ENCODE measurements at places on chromosomes 1 and 21.

GRCh38 chr1:55867304-55867843, 652.2 kb upstream of the USP24 start:
- no peak for DNase-seq

DNA sequence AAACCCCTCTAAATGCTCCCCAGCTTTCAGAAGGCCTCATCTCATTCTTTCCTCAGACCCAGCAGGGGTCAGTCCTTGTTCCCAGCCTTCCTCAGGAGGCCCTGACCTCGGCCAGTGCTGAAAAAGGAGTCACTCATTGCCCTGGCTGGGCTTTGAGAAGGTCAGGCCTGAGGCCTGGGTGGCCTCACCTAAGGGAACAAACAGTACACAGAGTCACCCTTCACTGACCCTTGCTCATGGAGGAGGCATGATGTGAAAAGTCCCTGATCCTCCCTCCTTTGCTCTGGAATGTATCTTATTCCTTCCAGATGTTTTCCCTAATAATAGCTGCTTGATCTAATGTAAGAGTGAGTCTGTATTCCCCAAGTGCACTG, 117.7 kb upstream of the SLC44A3 start:
- no peak for DNase-seq

DNA sequence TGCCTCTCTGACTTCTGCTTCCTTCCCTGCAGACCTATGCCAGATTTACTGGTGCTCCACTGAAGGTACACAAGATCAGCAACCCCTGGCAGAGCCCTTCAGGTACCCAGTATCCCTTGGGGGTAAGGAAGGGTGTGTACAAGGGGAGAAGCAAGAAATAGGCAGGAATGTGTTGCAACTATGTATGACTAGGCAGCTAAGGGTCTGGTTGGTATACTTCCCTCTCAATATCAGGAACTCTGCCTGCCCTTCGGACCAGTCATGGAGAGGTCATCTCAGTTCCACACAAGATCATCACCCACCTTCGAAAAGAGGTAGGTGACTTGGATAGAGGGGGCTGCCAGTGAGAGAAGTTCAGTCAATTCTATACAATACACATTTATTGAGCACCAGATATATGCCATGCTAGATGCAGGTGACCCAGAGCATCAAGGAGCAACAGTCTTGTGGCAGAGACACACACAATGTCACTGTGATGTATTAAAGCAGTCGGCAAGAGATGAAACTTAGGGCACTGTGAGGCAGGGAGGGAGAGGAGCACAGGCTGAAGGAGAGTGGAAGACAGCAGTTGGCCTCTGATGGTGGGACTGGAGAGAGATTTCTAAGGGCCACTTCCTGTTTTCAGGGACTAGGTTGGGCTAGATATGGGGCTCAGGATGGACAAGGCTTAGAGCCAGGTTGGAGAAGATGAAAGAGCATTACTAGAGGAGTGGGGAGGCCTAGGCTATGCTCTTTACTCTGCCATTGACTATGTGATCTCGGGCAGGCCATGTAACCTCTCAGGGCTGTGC, 2.0 kb downstream of the MTX1 start:
- no peak for DNase-seq

GRCh38 chr1:25019337-25020172, 89.5 kb upstream of the RUNX3 start:
- DNase-seq, result no peak

DNA sequence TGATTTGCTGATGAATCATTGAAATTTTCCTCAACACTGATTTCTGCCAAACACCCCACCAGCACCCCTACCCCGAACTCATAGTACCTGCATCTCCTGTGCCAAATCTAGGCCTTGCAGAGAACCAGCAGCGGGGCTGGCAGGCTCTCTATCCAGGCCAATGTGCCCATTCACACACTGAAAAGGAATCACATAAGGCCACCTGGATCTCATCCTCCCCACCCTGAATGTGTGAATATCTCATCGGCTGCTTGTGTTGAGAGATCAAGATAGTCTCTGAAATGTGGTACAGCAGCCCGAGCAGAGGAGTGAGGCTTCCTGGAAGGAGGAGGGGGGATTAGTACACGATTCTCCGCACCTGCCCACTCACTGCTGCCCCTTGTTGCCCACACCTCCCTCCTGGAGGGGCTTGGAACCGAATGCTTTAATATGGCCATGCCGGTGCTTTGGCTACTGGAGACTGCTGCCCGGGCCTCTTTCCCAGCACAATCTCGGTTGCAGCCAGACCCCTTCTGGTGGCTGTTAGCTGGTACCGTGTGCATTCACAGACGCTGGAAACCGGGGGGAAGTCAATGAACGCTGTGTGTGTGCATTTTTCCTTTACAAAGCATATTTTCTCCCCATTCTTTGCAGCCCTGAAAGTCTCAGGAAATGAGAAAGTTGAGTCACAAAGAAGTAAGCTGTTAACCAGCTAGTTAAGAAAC, 619.5 kb downstream of the MATN1 start:
- no peak for DNase-seq

GRCh38 chr1:79193211-79194079, 186.9 kb upstream of the ADGRL4 start:
- DNase-seq, result peak; percentile 54

- no peak for DNase-seq
Measured at GRCh38 chr1:89708751-89709375, 75.9 kb downstream of the LRRC8C start.

GRCh38 chr1:67599085-67599484, 85.9 kb upstream of the GADD45A start:
- no peak for DNase-seq

GRCh38 chr1:150552128-150552910, 3.1 kb downstream of the ADAMTSL4 start:
- peak; percentile 71 for DNase-seq

DNA sequence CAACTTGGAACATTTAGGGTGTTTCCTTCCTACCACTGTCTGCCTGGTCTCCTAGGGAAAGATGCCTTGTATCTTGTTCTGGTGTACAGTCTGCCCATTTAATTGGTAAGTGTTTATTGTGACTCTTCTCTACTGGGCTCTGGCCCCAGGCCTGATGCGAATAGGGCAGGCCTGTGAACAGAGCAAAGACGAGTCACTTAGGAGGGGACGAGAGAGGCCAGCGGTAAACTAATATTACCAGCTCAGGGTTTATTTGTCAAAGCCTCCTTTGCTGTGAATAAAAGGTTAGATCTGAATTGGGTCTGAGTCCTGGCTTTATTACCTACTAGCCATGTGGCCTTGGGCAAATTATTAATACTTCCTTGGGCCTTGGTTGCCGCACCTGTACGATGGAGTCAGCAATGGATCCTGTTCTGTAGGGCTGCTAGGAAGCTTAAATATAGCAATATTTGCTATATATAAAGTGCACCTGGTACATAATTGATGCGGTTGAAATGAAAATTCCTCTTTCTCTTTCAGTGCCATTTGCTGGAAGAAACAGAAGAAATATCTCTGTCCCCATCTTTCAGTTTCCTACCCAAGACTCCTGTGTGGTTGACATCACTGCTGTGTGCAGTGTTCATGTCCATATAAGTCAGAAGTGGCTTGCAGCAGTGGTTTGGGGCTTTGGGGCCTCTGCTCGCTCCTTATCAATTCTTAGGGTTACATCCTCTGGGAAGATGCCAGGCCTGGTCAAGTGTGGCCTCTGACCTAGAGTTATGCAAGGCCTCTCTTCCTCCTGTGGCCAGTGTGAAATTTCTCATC, 32.4 kb downstream of the MAPKAPK2 start:
- no peak for DNase-seq

DNA sequence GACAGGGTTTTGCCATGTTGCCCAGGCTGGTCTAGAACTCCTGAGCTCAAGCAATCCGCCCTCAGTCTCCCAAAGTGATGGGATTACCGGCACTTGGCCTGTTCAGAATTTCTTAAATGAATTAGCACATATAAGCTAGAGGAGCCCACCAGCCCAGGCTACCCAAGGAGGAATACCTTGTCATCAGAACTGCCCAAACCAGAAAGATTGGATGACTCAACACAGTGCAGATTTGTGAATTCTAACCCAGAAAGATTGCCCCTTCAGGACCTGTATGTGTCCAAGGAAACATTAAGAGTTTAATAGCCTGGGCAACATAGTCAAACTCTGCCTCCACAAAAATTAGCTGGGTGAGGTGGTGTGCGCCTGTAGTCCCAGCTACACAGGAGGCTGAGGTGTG, 14.0 kb upstream of the LIN9 start:
- DNase-seq, result no peak

DNA sequence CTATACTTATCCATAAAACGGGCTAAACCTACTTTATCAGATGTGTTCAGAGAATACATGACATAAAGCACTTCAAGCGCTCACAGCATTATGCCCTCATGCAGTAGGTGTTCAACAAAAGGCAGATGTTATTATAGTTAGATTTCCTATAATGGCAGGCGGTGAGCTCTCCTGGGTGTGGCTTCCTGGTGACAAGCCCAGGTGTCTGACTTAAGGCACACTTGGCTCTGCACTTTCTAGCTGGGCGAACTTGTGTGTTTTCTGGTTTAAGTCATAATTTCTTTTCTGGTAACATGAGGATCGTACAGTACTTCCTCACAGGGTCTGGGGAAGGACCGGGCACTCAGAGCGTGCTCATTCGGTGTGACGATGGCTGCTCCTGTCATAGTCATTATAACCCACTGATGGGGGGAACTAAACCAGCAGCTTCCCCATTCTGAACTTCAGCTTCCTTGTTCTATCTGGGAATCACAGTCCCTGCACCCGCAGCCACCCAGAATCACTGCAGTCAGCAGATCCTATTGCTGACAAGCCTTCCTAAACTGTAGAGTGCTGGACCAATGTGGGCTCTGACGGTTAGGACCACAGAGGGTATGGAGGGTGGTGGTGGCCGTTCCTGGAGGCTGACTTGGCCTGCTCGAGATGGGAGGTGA, 52.8 kb downstream of the IGSF21 start:
- no peak for DNase-seq

DNA sequence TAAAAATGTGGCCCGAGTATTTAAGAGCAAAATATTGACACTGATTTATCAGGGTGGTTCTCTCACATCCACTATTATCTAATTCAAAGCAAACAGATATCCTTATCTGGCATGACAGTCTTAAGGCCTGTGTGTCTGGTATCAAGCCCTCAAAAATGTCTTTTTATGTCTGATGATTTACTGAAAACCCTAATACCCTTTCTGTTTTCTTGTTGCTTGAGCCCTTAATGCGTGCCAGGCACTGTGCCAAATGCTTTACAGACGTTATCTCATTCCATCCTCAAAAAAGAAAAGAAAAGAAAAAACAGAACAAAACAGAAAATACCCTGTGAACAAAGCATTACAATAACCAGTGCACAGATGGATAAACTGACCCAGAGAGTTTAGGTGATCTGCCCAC, 5.7 kb downstream of the DUSP23 start:
- no peak for DNase-seq

All from non-pigmented ciliary epithelial cell (primary cell).